ENCODE measurements at places on chromosomes 4 and X. TPM values are rescaled to one million over a fixed set of nuclear protein-coding genes. Genes with fewer than 3 reads are reported as not detected.
A peak's percentile ranks its signal among the peaks of the same experiment; 100 is the strongest.

Gene ENPP6
- total RNA-seq, result 0.19 TPM

Gene NCAPG
- 1.8 TPM for total RNA-seq

Gene ABCG2
- total RNA-seq, result 3.5 TPM

Gene RPA4
- 3.0 TPM for total RNA-seq

Gene NXT2
- 5.1 TPM for total RNA-seq

Gene MGARP
- total RNA-seq, result 2.2 TPM

DNA sequence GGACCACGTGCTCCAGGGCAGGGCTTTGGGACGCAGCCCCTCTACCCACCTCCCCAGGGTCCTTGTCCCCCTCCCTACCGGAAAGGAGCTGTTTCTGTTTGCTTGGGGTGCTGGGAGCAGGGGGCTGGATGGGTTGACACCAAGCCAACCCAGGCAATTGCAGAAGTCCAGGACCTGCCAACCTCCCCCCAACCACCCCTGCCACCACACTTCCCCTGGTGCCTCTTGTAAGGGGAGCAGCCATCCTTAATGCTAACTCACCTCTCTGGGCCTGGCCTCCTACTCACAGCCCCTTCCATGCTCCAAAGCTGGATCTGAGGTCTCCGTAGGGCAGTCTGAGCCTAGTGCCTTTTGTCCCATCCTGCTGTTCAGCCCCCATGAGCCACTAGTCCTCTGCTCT, 631.9 kb downstream of the BCOR start:
- no peak overlapping the region for H3K27ac ChIP-seq
- no peaks in the 10 kb centered on the region for H3K27me3 ChIP-seq
- no peaks in the 10 kb centered on the region for H3K36me3 ChIP-seq

DNA sequence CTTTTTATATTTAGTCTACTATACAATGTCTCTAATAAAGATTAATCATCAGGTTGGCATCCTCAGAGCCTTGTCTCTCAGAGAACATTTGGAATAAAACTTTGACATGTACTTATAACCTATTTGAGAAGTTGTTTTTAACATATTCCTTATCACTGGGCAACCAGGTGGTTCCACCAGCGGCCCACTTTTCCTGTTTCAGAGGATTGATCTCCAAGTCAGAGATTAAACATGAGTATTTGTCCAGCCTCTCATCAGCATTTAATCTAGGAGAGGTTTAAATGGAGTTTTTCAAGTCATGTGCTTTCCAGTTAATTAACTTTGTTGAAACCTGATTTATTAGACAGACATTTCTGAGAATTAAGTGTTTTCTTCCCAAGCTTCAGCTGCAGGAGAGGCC, 345.5 kb downstream of the GRXCR1 start:
- no peaks in the 10 kb centered on the region for H3K36me3 ChIP-seq
- no peak overlapping the region for H3K4me3 ChIP-seq
- DNase-seq, result no peak

DNA sequence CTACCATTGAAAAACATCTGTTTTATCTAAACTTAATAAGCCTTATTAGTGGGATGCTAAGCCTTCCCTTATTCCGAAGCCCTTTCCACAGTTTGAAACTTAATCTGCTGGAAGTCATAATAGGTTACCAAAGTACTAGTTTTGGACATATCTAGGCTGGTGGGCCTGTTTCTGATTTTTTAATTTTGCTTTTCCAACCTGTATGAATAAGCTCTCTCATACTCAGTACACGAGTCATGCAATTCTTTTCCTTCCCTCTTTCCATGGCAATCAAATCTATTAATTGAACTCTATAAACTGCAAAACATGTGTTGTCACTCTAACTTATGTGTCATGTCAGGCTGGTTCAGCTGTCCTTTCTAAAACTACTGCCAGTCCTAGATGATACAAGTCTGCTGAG, 91.0 kb downstream of the AMMECR1 start:
- no peak overlapping the region for H3K4me3 ChIP-seq
- H3K27me3 ChIP-seq, result no peaks in the 10 kb centered on the region
- no peaks in the 10 kb centered on the region for H3K4me1 ChIP-seq
- H3K36me3 ChIP-seq, result no peaks in the 10 kb centered on the region
- H3K27ac ChIP-seq, result no peak overlapping the region
- no peak for DNase-seq

- no peaks in the 10 kb centered on the region for H3K27me3 ChIP-seq
- H3K4me3 ChIP-seq, result no peak overlapping the region
- no peak for DNase-seq
- H3K4me1 ChIP-seq, result no peaks in the 10 kb centered on the region
- H3K36me3 ChIP-seq, result no peaks in the 10 kb centered on the region
Observed at GRCh38 chrX:39063037-39063436, 261.8 kb downstream of the MID1IP1 start.

GRCh38 chr4:152964335-152964734, 28.2 kb downstream of the FHDC1 start:
- no peaks in the 10 kb centered on the region for H3K27me3 ChIP-seq
- H3K4me3 ChIP-seq, result no peak overlapping the region
- H3K4me1 ChIP-seq, result no peaks in the 10 kb centered on the region
- no peaks in the 10 kb centered on the region for H3K36me3 ChIP-seq

DNA sequence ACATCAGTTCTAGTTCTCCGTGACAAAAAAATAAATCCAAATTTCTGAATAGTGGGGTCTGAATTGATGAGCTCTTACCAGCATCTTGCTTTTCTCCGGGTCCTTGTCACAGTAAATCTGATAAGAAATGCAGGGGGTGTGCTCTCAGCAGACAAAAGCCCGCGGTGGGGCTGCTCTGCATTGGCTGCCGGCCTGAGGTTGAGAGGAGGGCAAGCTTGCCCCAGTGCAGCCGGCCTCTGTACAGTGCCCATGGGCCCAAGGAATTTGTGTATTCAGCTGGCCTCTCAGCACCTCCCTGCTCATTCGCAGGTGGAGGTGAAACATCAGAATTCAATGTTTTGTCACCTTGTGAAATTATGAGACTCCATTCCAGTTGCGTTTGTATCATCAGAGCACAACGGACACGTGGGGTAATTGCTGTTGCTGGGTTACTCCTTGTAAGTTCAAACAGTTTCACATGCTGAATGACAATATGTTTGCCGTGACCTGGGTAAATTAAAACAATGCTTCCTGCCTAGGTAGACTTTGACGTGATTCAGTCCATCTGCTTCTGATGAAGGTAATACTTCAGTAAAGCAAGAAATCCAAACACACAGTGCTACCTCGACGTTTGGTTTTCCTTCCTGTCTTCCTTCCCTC, 596.4 kb downstream of the MID1IP1 start:
- H3K36me3 ChIP-seq, result no peaks in the 10 kb centered on the region
- no peak for DNase-seq
- peaks cover 2% of the 10 kb centered on the region for H3K4me1 ChIP-seq

DNA sequence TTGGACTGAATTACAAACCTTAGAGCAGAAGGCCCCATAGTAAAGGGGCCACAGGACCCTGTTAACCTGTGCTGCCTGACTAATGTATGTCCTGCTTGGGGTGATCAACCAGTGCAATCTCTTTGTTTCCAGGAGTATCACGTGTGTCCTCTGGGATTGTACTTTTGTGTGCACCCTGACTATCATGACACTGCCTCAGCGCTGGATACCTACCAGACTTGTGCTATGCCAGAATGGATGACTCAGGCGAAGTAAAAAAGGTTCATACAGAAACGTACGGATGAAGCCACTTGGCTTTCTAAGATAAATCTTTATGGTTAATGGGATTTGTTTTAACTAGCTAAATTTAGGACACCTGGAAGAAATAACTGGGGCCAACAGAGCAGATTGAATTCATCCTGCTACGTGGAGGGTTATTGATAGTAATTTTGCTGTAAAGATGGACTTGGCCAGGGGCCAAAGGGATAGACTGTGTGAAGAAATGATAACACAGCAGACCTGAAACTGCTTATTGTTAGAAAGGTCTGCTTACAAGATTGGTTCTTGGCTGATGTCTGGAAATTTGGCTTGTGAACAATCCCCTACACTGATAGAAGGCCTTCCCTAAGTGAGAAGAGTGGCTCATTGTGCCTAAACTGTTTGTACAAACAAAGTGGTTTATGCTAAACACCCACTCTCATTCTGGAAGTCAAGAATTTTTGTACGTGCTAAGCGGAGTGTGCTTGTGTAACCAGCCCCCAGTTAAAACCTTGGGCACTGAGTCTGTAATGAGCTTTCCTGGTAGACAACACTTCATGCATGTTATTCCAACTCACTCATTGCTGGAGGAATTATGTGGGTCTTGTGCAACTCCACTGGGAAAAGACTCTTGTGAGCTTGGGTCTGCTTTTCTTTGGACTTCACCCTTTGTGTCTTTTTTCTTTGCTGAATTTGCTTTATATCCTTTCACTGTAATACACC, 750.5 kb upstream of the HTR2C start:
- H3K36me3 ChIP-seq, result no peaks in the 10 kb centered on the region
- H3K4me3 ChIP-seq, result no peak overlapping the region
- H3K27me3 ChIP-seq, result no peaks in the 10 kb centered on the region
- no peaks in the 10 kb centered on the region for H3K4me1 ChIP-seq
- H3K27ac ChIP-seq, result no peak overlapping the region

DNA sequence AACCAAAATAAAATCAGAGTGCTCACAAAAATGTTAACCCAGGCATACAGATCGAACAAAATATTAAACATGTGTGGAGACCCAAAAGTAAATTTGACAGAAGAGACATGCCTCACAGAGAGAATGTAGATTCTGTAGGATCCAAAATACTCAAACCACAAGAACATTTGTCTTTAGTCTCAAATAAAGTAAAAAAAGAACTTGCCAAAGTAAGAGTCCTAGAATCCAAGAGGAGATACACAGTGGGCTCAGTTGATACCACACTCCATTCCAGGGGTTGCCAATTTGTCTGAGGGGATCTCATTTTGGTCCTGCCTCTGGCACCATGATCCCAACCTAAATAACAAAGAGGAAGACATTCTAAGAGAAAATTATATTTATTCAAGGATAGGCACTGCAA, 316.4 kb downstream of the GALNTL6 start:
- H3K4me1 ChIP-seq, result no peaks in the 10 kb centered on the region
- no peaks in the 10 kb centered on the region for H3K36me3 ChIP-seq
- H3K4me3 ChIP-seq, result no peak overlapping the region
- no peak for DNase-seq

GRCh38 chr4:68591204-68591603, 15.1 kb upstream of the UGT2B17 start:
- H3K27ac ChIP-seq, result no peak overlapping the region
- H3K27me3 ChIP-seq, result no peaks in the 10 kb centered on the region
- no peaks in the 10 kb centered on the region for H3K4me1 ChIP-seq
- DNase-seq, result no peak

DNA sequence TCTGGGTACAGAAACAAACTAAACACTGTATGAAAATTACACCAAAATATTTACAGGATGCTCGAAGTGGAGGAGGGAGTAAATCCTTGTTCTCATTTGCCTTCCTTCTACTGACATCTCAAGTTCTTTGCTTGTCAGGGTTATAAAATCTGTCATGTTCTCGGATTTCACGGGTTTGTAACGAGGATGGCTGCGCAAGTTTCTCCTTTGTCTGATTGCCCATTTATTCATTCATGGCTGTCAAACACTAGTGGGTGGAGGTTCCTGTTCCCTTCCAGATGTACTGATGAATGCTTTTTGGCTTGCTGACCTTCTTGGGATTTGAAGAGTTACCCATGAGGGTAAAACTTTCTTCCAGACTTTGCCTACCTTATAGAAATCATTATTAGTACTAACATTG, 206.9 kb downstream of the SPCS3 start:
- H3K4me3 ChIP-seq, result no peak overlapping the region
- no peak for DNase-seq
- no peaks in the 10 kb centered on the region for H3K27me3 ChIP-seq

- DNase-seq, result no peak
- no peaks in the 10 kb centered on the region for H3K27me3 ChIP-seq
- H3K36me3 ChIP-seq, result no peaks in the 10 kb centered on the region
- no peak overlapping the region for H3K27ac ChIP-seq
- H3K4me1 ChIP-seq, result no peaks in the 10 kb centered on the region
Observed at GRCh38 chr4:145755802-145756201, 75.9 kb downstream of the C4orf51 start.

GRCh38 chr4:25425361-25425760, 48.3 kb downstream of the ANAPC4 start:
- no peaks in the 10 kb centered on the region for H3K27me3 ChIP-seq
- no peak overlapping the region for H3K4me3 ChIP-seq
- no peaks in the 10 kb centered on the region for H3K4me1 ChIP-seq
- H3K36me3 ChIP-seq, result no peaks in the 10 kb centered on the region

- H3K27ac ChIP-seq, result peak within 1 kb of the TSS; percentile 19
- no peaks in the 10 kb centered on the region for H3K4me1 ChIP-seq
- DNase-seq, result peak; percentile 84
- no peaks in the 10 kb centered on the region for H3K36me3 ChIP-seq
Observed at GRCh38 chrX:118974088-118974907, at the start of gene LONRF3. TSS of gene LONRF3 (plus strand) at chrX:118974618. CDS start at chrX:118974781, 163 bp downstream.

- H3K4me3 ChIP-seq, result no peak overlapping the region
- no peaks in the 10 kb centered on the region for H3K36me3 ChIP-seq
- no peak overlapping the region for H3K27ac ChIP-seq
- no peak for DNase-seq
- H3K27me3 ChIP-seq, result no peaks in the 10 kb centered on the region
Observed at GRCh38 chr4:143243041-143243440, 58.3 kb downstream of the USP38 start.

DNA sequence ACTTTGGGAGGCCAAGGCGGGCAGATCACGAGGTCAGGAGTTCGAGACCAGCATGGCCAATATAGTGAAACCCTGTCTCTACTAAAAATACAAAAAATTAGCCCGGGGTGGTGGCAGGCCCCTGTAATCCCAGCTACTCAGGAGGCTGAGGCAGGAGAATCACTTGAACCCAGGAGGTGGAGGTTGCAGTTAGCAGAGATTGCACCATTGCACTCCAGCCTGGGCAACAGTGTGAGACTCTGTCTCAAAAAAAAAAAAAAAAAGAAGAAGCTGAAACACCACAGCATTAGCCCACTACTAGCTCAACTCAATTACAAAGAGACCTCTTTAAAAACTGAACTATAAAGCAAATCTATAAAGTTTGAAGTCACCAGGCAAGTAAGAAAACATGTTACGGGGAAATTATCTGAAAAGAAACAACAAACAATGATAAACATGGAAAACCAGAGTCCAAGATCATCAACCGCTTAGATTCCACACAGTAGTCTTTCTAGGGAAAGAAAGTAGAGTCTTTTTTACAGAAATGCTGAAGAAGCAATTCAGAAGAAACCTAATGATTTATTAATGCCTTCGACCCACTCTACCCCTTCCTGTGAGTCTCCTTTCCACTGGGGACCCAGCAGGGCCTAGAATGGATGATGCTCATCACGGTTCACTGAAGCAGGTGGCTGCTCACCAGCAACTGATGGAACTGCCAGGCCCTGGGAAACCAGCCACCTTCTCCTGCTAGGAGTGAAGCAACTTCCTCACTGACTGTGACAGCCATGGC, 6.6 kb downstream of the SAT1 start:
- no peak for DNase-seq
- H3K36me3 ChIP-seq, result no peaks in the 10 kb centered on the region
- no peak overlapping the region for H3K4me3 ChIP-seq
- H3K4me1 ChIP-seq, result no peaks in the 10 kb centered on the region

DNA sequence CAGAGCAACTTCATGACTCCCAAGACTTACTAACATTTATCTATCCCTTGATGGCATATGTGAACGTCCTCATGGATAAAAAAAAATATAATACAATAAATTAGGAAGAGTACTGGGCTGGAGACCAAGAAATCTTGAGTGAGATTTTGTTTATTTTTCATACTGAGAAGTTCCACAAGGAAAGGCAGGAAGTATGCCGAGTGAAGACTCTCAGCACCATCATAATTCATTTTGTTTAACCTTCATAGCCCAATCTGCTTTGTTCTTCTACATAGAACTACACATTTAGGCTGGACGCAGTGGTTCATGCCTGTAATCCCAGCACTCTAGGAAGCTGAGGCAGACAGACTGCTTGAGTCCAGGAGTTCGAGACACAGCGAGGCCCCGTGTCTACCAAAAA, 198.3 kb downstream of the NSUN7 start:
- no peak for DNase-seq
- H3K27me3 ChIP-seq, result no peaks in the 10 kb centered on the region
- H3K4me3 ChIP-seq, result no peak overlapping the region
- H3K27ac ChIP-seq, result no peak overlapping the region
- peaks cover 4% of the 10 kb centered on the region for H3K4me1 ChIP-seq
